ENCODE measurements at places on chromosomes 6 and 20.

- DNase-seq, result no peak
These were observed 26.5 kb upstream of the GFOD1 start for GRCh38 chr6:13513626-13514502.

- DNase-seq, result no peak
These were observed 177.1 kb downstream of the ANKRD60 start for GRCh38 chr20:58051367-58051766.

DNA sequence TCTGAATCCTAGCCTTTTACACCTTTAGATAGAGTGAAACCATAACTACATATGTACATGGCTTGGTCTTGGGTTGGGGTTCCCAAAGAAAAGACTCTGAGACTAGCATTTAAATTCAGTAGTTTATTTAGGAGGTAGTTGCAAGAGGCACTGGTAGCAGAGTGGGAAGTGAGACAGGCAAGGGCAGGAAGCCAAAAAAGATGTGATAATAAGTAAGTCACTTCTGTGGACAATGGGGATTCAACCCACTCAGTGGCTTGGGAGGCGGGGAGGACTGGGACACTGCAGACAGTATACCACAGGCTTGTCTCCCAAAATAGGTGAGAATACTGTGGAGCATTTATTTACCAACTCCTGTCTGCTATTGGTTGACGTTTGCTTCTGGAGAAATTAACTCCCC lies 131.9 kb downstream of the SLC24A3 start:
- no peak for DNase-seq

DNA sequence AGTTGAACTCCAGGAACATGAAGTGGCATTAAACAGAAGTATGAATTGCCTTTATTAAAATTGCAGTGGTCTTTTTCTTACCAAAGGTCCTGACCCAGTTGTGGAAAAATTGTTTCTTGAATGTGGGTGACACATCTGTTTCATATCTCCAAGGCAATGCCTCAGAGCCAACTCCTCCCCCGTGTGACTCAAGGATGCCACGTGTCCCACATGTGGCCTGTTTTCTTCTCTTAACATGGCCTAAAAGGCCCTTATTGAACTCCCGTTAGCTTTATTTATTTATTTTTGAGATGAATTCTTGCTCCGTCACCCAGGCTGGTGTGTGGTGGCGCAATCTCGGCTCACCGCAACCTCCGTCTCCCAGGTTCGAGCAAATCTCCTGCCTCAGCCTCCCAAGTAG lies 128.4 kb upstream of the ESR1 start:
- DNase-seq, result no peak

GRCh38 chr6:34437644-34437970 lies 11.7 kb upstream of the RPS10 start:
- no peak for DNase-seq

- no peak for DNase-seq
These were observed 34.5 kb downstream of the TPD52L1 start for GRCh38 chr6:125188037-125188436.

DNA sequence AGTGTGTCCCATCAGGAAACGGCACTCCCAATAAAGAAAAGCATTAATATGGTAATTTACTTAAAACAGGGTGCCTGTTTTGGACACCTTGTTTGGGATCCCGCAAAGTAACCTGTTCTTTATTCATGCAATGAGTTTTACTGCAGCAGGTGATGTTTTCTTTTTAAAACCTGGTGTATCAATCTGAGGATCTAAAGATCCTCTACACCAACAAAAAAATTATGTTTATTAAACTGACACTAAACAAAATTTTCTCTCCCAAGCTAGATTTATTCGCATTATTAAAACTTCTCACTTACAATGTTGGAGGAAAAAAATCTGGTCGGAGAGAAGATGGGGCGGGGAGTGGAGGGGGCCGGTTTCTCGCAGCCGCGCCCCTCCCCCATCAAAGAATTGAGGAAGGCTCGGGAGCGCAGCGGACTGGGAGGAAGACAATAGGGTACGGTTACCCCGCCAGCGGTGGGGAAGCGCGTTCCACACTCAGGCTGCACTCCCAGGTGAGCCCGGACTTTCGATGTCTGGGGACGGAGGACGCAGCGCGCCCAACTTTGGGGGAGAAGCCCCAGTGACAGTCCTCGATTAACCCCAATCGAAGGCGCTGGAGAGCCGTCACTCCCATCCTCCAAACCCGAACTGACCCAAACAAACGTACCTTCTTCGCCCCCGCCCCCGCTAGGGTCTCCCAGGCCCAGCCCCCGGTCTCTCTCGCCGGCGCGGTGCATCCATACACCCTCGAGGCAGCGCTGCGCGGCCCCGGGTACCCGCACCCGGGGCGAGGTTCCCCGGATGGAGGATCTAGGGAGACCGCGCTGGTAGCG lies 1.3 kb downstream of the CD24 start:
- peak; percentile 17 for DNase-seq

DNA sequence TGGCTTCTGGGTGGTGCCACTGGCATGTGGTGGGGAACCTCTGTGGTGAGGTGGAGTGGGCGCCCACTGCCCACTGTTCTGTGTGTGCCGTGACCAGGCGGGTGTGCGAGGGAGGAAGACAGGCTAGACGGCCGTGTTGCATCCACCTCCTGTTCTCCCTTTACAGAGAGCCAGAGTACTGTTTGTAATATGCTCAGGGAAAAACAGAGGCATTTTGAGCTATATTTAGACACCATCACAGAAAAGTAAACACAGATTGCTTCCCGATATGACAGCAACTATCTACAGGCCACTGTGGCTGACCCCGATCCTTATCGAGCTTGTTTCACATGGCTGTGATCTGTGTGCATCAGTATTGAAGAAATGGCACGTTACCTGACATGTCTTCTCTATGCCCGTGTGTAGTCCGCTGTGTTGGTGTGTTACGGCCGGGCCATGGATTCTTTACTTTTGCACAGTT lies 45.6 kb downstream of the ARID1B start:
- peak; percentile 20 for DNase-seq

DNA sequence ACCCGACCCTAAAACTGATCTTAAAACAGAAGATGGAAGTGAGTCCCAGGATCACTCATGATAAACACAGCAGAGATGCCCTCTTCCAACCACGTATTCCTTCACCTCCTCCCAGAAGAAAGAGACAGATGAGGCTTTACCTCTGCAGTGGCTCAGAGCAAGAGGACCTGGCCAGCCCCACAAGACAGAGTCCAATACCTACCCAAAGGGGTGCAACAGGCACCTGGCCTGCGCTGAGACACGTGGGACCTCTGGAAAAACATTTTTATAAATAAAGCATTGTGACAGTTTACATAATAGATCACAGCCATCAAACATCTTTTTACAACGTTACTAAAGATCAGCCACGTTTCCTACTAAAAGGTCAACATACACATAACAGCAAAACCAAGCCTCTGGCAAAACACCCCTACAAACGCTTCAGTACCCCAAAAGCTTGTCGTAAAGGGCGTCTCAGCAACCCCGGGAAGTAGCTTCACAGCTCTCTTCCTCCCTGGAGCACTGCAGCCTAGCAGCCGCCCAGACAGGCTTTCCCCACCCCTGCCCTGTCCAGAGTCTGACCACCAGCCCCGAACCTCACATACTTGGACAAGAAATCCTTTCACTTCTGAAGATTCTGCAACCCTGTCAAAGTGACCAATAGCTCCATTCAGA lies 2.9 kb downstream of the TAF4 start:
- no peak for DNase-seq

DNA sequence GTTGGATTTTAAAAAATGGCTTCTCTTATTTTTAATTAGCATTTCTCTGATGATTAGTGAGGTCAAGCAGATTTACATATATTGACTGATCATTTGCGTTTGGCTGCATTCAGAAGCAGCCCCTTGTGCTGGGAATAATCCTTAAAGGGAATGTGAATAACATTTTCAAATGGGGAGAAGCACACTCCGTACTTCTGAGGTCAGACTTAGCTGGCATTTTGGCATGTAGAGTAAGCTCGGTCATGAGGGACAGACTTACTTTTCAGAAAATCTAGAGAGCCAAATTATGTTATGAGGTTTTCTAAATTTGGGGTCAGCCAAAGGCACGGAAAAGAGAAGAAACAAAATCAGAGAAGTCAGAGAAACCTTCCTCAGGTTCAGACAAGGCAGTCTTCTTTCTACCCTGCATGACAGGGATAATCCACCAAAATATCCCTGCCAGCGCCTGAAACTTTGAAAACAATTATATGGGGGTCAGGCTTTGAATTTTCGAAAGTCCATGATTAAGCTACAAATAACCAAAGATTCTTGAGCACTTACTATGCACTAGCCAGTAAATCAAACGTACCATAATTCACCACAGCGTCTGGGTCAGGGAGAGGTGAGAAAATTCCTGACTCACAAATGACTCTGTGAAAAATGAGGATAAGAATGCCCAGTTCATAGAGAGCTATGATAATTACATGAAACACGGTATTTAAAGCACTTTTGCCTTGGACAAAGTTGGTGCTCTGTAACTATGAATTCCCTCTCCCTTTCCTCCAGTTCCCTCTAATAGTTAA lies 44.9 kb downstream of the ADAT2 start:
- no peak for DNase-seq

GRCh38 chr6:98037571-98037970 lies 754.6 kb upstream of the MMS22L start:
- no peak for DNase-seq
